NCI-H2029 treated with DMSO at 0.1 percent for 48 hours (cell line): ENCODE measurements at places on chromosomes 3 and 15.

DNA sequence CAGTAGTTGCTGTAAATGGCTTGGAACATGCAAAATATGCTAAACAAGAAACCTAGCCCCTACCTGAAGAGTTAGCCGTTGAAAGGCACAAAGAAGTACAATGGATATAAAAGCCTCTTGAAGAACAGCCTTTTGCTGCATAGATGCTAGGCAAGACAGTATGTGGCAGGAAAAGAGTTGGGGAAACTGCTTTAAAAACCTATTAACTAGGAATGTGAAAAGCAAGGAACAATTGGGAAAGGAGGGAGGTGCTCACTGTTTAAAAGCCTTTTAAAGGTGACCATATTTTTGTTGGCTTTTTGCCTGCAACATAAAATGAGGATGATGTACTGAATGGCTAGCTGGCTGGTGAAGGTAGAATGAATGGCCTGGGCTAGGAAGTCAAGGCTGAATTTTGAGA is 24.5 kb upstream of the SOX2 start:
- no peak for DNase-seq

GRCh38 chr3:40827226-40827625 is 302.5 kb downstream of the ZNF621 start:
- no peak for DNase-seq

- DNase-seq = no peak
Measured at GRCh38 chr15:96274698-96275097, 55.8 kb upstream of the NR2F2 start.

- no peak for DNase-seq
Measured at GRCh38 chr3:25944329-25944728, 154.4 kb downstream of the OXSM start.

GRCh38 chr3:161576311-161576710 is 79.7 kb downstream of the OTOL1 start:
- no peak for DNase-seq

DNA sequence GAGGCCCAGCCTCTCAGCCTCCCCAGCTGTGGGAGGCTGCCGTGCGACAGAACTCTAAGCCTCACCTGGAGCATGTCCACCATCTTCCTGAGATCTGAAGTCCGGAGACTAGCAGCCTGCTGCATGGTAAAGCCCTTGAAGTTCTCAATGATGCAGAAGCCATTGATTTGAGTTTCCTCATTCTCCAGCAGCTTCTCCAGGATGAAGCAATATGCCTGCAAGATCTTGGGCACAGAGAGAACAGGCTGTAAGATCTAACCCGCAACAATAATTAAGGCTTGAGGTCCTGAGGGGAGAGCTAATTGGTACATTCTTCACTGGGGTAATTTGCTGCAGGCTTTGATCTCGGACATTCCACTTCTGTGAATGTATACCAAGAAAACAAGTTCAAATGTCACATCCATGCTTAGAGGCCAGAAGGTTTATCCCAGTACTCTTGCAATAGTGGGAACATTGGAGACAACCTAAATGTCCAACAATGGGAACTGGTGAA is 9.7 kb downstream of the RLBP1 start:
- DNase-seq = no peak

GRCh38 chr3:157166561-157166960 is 6.6 kb upstream of the CCNL1 start:
- DNase-seq = no peak

DNA sequence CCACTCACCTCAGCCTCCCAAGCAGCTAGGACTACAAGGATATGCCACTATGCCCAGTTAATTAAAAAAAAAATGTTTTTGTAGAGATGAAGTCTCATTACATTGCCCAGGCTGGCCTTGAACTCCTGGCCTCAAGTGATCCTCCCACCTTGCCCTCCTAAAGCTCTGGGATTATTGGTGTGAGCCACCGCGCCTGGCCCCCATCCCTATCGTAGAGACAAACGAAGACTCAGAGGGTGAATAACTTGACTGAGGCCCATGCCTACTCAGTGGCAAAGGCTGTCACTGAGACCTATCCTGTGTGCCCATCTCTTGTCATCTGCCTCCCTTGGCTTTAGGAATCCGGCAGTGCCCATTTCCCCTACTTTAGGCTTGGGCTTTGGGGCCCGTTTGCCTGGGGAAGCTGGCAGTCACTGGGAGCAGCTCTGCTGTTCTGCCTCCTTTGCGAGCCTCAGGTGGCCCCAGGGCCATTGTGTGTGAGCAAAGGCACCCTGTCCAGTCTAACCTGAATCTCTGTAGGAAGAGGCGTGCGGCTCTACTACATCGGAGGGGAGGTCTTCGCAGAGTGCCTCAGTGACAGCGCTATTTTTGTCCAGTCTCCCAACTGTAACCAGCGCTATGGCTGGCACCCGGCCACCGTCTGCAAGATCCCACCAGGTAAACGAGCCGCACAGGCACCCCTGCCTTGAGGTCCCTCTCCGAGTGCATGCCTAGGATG is 70.1 kb downstream of the AAGAB start:
- no peak for DNase-seq

- DNase-seq = no peak
Measured at GRCh38 chr3:156705761-156706616, 31.6 kb downstream of the TIPARP start.

DNA sequence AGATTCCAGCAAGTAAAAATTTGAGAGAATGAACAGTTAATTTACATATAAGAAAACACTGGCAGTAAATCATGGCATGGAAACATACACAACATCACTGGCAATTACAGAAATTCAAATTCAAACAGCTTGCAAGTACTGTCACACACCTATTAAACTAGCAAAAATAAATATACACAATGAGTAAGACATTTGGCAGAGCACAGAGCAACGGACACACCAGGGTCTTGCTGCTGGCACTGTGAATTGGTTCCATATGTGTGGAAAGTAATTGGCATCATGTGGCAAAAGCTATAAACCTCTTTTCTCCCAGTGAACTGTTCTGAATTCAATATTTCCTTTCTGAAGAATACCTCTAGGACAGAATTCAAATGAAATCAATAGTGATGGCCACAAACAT is 78.3 kb downstream of the LRRK1 start:
- DNase-seq = no peak

GRCh38 chr3:159473206-159473605 is 515.4 kb upstream of the IL12A start:
- DNase-seq = no peak

DNA sequence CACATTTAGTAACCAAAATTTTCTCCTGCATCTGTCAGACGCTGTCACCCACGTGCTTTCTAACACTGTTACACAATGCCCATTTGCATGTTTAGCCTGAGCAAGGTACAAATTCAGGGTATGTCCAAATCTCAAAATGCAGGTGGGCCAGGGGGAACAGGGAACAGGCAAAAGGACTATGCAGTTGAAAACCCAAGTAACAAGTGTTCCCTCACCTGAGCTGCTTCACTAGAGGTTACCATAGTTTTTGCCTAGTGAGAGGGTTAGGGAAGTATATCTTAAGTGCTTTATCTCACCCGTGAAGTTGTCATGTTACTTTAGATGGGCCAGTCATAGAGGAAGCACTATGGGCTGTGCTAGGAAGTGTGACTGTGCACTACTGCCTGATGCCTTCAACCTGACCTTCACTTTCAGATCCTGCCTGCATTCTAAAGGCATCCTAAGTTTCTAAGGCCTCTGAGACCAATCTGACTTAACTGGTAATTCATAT is 6.0 kb upstream of the TMEM87A start:
- DNase-seq = no peak

DNA sequence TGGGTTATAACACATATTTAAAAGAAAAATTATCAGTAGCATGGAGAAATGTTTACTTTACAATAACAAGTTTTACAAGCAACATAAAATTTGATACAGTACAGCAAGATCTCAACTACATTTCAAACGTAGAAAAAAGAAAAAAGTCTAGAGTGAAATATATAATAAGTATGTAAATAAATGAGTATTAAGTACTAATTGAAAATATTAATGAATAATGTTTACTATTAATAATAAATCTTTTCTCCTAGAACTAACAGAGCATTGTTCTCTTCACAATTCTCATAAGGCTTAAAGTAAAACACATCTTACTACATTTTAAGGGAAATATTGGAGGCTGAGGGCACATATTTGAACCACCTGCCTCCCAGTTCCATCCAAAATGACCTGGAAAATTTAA is 72.1 kb downstream of the TMEM212 start:
- DNase-seq = no peak

DNA sequence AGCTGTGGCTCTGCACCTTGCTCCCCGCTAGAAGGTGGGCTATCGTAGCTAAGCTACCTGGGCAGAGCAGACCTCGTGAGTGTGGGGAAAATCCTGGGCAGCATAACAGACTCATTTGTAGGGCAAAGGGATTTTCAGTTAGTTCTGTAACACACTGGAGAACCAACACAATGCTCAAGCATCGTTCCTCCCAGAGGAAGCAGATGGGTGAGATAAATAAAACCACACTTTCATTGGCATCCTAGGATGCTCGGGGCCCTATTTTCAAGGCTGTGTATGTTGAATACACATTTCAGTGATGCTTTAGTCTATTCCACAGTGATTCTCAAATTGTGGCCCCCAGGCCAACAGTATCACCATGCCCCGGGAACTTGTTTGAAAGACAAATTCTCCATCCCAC is 20.0 kb downstream of the LIPC start:
- DNase-seq = no peak

GRCh38 chr3:152550284-152550683 is 281.6 kb downstream of the MBNL1 start:
- no peak for DNase-seq

GRCh38 chr3:120569222-120570057 is 26.7 kb upstream of the NDUFB4 start:
- no peak for DNase-seq

DNA sequence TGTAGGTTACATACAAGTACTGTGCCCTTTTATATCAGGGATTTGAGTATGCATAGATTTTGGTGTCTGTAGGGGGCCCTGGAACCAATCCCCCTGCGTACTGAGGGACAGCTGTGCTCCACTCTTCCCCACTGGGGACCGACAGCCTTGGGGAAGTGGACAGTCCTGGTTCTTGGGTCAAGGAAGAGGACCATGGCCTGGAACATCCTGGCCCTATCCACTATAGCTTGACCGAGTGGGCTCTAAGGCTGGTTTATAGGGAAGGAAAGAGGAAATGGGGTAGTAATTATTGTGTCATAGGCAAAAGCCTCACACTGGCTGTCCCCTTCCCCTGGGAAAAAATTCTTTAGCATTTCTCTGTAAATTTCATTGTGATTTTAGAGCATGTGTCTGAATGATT is 49.5 kb downstream of the CRTC3 start:
- no peak for DNase-seq

GRCh38 chr15:74531144-74531811 is 9.7 kb upstream of the ARID3B start:
- DNase-seq = no peak

DNA sequence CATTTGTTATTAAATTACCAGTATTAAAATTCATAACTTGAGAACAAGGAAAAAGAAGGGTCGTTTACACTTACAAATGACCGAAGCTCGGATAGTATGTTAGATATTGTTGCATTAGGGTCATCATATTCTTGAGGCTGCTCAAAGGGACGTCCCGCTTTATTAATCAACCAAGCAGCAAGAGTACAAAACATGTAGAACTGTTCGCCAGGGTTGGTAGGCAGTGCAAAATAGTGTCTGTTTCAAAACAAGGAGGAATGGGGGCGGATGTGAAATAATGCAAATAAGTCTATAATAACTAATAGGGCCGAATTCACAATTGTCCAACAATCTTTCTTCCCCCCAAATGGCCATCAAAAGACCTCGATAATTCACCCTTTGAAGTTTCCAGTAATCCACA is 2.9 kb downstream of the IFT57 start:
- DNase-seq = no peak

DNA sequence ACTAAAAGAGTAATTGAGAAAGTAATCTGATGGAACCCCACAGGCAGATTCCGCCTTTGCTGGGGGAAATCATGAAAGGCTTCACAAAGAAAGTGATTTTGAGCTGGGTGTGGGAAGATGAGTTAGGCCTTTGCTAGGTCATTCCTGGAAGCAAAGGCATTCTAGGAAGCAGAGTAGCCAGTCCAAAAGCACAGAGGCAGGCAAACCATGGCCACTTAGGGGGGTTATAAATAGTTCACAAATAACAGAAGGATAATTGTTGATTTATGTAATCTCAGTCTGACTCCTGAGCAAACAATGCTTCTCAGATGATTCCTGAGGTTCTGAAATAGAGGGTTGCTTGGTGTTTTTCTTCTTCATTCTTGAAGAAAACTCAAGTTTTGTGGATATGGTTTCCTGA is 576.3 kb downstream of the NTRK3 start:
- DNase-seq = no peak

GRCh38 chr3:45137656-45138181 is 8.5 kb downstream of the CDCP1 start:
- no peak for DNase-seq

DNA sequence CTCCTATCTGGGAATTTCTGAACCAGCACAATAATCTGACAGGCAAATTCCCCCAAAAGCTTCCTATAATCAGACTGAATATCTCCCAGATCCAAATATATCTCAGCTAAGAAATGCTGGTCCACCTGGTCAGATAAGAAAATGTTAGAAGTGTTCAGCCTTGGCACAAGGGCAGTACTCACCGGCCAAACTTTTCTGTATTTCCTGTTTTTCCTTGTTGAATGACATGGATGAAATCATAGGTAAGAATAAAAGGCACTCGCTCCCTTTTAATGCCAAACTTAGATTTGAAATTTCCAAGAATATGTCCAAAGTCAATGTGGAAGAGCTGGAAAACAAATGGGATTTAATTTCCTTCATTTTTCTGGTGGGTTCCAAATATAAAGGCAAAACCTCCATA is 48.9 kb downstream of the FAIM start:
- no peak for DNase-seq

DNA sequence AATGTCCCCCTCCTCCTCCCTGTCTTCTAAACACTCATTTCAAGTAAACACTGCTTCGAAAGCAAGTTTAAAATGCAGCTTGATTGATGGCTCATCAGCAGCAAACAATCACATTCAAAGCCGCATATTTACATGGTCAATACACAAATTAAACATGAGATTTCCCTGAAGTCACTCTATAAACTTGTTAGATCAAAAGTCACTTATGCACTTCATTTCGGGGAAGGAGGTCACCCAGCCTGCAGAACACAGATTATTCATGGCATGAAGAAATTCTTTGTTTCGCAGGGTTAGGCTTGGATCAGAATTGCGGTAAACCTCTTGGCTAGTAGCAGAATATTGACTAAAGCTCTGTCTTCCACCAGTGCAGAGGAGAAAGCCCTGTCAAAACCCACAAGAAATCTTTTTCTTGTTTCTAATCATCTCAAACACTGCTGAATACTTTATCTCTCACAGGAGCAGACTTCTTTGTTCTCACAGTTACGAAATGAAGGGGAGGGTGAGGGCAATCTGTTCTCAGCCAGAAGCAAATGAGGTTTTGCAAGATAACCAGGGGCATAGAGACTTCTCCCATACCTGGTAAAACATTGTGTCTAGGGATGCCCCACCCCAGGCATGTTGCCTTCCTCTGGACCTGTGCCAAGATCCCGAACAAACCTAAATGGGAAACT is 133.3 kb upstream of the CHL1 start:
- DNase-seq = no peak
